ENCODE measurements at places on chromosomes 12 and 14. TPM values are rescaled to one million over a fixed set of nuclear protein-coding genes. Genes with fewer than 3 reads are reported as not detected.
A peak's percentile ranks its signal among the peaks of the same experiment; 100 is the strongest.

Gene RBM23
- polyA plus RNA-seq, result 73.7 TPM

Gene DAAM1
- polyA plus RNA-seq, result 23.9 TPM

Gene FAM181A
- polyA plus RNA-seq, result 48.5 TPM

Gene DDX11
- polyA plus RNA-seq, result 19.7 TPM

Gene SPRING1
- 25.1 TPM for polyA plus RNA-seq

Gene ACVRL1
- 9.9 TPM for polyA plus RNA-seq

Gene TROAP
- polyA plus RNA-seq, result 61.7 TPM

Gene RTL1
- 0.34 TPM for polyA plus RNA-seq

Gene EPYC
- 1.6 TPM for polyA plus RNA-seq

Gene NUBPL
- 7.8 TPM for polyA plus RNA-seq

DNA sequence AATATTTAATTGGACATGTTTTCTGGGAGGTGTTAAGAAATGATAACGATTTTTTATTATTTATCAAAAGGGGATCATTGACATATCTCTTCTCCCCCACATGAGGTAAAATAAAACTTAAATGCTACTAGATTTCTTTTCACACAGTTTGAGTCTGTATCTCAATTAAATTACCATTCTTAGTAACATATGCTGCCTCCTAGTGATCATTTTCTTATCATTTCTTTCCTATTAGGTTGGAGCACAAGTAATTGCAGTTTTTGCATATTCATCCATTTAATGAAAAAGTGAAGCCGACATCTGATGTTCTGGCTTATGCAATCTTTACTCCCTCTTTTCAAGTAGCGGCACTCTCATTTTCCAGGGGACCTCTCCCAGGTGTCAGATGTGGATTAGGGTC, 24.9 kb downstream of the PUS7L start:
- no peak for DNase-seq

DNA sequence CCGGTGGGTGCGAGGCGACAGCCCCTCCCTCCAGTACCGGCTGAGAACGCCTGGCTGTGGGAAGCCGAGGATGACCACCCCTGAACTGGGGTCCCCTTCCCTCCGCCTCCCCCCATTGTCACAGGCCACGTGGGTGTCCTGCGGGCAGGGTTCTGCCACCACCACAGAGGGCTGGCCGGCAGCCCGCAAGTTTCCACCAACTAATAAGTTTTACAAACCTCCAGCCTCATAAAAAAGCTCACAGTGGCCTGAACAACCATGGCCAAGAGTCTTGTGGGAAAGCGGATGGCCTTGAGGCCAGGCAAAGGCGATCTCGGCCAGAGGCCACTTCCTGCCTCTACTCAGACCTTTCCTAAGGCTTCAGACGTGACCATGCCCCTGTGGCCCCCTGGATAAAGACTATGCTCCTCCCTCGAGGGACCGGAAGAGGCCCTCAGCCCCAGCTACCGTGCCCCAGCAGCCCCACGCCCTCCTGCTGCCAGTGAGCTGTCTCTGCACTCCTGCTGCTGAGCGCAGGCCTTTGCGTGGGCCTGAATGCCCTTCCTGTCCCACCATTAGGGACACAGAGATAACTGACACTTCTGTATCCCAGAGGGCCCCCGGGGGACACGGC, 46.1 kb upstream of the DLK1 start:
- peak; percentile 44 for DNase-seq

- no peak for DNase-seq
Observed at GRCh38 chr12:19177754-19178153, 48.2 kb downstream of the PLEKHA5 start.

DNA sequence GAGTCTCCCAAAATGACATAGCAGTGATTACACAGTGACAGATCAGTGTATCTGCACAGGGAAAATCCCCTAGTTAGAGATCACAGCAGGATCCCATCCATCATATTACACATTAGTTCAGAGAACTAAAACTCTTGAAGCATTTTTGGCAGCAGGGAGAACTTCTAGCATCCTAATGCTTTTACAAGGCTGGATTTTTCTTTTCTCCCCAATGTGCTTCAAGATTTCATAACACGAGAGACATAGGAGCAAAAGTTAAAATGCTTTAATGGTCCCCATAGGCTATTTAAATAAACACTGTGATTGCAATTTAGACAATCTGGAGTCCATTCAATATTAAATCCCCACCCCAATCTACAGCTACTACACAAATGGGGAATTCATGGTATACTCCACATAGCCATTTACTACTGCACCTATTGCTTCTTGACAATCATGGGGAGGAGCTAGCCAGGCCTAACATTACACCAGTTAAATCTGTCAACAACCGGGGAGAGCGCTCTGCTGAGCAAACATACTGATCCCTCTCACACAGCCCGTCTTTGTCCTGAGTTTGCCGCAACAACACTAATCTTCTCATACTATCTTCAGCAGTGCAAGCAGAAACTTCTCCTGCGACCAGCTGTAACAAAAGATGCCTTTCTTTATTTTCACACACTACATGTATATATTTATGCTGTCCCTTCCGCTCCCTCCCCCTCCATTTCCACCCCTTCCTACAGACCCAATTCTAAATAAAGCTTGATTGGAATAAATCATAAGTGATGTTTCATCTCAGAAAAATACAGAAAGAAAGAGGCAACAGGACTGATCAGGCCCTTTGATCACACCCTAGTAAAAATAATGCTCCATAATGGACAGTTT, 120.3 kb upstream of the SOX5 start:
- DNase-seq, result peak; percentile 21

DNA sequence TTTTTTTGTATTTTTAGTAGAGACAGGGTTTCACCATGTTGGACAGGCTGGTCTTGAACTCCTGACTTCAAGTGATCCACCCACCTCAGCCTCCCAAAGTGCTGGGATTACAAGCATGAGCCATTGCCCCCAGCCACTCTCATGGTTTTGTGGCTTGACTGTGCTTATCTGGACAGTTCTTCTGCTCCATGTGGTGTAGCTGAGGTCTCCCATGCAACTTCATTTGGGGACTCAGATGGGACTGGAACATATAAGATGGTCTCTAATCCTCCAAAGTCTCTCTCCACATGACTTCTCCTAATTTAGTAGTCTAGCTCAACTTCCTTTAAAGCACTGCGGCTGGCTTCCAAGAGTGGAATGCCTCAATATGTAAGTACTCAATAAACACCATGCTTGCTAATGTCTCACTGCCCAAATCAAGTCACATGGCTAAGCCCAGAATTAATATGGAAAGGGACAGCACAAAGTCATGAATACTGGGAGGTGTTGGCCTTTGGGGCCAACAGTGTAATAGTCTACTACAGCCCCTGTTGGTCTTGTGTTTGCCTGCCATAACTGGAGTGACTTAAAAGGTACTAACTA, 7.4 kb downstream of the INHBC start:
- DNase-seq, result no peak

DNA sequence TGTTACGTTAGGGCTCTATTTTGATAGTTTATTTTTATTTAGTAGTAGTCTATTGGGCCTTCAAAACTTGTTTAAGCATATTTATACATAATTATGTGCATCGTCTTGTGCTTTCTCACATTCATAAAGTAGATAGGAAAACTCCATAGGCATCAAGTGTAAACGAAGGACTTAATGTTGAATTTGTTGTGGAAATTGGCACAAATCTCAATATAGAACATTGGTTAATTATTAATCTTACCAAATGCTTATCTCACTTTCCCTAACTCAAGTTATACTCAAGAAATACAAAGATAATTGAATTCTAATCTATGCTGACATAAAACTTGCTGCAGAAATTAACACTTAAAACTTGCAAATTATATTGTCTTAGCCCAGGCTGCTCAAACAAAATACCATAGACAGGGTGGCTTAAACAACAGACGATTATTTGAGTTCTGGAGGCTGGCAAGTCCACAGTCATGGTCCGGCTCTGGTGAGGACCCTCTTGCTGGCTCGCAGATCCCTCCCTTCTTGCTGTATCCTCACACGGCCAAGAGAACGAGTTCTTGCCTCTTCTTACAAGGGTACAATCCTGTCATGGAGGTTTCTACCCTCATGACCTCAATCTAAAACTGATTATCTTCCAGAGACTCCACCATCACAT, 18.8 kb downstream of the STYX start:
- DNase-seq, result no peak

GRCh38 chr14:30990770-30991169, 34.7 kb upstream of the AP4S1 start:
- DNase-seq, result no peak

GRCh38 chr12:26195250-26195640, at the start of gene SSPN:
Gene SSPN (plus strand): TSS chr12:26195573. CDS start chr12:26195673, 100 bp downstream.
- peak; percentile 86 for DNase-seq

DNA sequence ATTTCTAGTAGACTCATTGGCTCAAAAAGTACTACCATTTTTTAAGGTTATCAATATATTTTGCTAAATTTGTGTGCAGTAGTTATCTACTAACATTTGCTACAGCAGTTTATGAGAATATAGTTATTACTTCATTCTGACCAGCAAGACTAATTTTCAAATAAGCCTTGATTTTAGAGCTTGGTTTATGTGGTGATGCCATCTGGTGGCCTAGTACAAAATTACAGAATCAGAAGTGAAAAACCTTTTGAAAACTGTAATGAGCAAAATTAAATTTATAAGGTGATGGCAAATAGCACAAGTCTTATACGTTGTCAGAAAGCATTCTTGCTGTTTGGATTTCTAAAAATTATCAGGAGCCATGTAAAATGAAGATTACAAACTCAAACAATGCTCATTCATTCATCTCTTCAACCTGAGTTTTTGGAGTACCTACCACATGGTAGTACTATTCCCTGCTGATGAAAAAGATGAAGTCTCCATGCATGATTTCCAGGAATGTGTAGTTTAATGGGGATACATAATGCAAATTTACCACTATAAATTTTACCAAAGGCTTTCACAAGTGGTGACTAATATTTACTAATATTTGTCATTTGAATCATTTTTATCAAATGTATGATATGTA, 51.0 kb downstream of the MAGOHB start:
- no peak for DNase-seq

GRCh38 chr12:33192226-33192625, 247.4 kb downstream of the SYT10 start:
- DNase-seq, result no peak

GRCh38 chr12:26203167-26203780, 7.9 kb downstream of the SSPN start:
- no peak for DNase-seq

- DNase-seq, result peak; percentile 45
Observed at GRCh38 chr14:72892879-72893635, 844 bp downstream of the DPF3 start.

DNA sequence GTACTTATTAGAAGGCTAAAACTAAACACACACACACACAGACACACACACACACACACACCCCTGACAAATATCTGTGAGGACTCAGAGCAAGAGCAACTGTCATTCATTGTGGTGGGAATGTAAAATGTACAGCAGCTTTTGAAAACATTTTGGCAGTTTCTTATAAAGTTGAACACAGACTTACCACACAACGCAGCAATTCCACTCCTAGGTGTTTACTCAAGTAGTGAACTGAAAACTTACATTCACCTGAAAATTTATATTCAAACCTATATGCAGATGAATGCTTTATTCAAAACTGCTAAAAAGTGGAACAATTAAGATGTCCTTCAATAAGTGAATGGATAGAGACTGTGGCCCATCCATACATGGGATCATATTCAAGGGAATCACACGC, 18.6 kb downstream of the ZNF605 start:
- no peak for DNase-seq

DNA sequence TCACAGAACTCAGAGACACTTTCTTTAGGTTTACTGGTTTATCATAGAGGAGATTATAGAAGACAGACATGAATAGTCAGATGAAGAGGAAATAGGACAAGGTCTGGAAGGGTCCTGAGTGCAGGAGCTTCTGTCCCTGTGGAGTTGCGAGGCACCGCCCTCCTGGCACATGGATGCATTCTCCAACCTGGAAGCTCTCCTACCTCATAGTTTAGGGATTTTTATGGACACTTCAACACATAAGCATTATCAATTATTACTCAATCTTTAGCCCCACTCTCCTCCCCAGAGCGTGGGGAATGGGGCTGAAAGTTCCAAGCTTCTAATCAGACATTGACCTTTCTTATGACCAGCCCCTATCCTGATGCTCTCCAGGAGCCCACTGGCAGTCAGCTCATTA, 12.6 kb upstream of the KRT7 start:
- no peak for DNase-seq

DNA sequence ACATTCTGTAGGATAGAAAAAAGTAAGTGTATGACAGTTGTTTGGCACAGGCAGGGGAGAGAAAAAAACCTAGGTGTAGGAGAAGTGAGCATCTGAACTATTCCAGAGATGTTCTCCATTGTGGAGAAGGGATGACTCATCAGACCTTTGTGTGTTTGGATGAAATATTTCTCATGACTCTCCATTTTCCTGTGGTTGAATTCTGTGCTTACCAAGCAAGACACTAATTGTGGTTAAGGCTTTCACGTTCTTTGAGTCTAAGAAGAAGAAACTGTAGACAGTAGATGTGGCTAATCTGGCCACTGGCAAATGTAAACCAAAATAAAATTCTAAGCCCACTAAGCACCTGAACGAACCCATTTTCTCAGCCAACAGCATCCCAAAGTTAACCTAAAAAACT, 107.9 kb upstream of the GZMB start:
- DNase-seq, result no peak

DNA sequence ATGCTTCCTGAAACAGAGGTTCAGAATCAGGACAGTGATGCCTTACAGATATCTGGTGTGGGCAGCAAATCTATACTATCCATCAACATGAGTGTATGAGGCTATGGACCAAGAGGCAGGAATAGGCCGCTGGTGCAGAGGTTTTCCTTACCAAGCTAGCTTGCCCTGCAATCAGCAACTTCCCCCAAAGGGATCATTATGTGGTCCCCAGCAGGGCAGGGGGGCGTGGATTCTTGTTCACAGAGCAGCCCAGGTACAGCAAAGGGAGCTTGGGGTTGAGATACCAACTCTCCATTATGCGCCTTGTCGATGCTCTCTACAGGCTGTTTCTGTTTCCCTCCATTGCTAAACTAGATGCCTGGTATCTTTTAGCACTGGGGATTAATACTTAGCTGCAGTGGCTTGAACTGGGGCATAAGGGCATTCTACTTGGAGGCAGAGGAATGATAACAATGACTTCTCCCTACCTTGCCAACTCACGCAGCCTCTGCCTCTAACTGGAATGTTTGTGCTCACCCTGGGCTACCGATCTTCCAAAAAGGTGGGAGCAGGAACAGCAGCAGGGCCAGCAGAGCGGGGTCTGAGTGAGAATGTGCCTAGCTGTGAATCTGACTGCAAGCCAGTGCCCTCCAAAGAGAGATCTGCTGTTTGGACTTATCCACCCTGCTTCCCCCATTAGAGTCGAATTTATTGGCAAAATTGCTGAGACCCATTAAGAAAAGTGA, 10.3 kb upstream of the KRT1 start:
- DNase-seq, result no peak

DNA sequence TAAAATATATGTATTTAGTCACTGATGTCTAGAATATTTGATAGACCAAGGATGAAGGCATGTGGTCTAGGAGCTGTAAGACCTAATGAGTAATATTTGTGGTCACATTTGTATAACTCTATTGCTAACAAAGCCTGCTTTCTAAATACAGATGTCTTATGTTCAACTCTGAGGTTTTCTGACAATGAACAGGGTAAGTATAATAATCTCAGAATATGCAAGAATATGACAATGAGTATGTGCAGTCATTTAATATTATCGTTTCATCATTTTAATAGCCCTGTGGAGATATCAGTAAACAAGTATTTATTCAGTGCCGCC, 389.6 kb downstream of the LRIG3 start:
- DNase-seq, result no peak

GRCh38 chr12:131363841-131364495, 346.9 kb upstream of the SFSWAP start:
- peak; percentile 16 for DNase-seq

GRCh38 chr12:10829994-10830393, 3.8 kb upstream of the TAS2R10 start:
- DNase-seq, result no peak

Data from testis (tissue), 5 donors.